Stimulated activated CD8-positive, alpha-beta memory T cell treated with anti-CD3 and anti-CD28 coated beads, Interleukin-15, amount 100 ng/mL, for 48 hours (primary cell): ENCODE measurements at places on chromosomes 3 and 15.

DNA sequence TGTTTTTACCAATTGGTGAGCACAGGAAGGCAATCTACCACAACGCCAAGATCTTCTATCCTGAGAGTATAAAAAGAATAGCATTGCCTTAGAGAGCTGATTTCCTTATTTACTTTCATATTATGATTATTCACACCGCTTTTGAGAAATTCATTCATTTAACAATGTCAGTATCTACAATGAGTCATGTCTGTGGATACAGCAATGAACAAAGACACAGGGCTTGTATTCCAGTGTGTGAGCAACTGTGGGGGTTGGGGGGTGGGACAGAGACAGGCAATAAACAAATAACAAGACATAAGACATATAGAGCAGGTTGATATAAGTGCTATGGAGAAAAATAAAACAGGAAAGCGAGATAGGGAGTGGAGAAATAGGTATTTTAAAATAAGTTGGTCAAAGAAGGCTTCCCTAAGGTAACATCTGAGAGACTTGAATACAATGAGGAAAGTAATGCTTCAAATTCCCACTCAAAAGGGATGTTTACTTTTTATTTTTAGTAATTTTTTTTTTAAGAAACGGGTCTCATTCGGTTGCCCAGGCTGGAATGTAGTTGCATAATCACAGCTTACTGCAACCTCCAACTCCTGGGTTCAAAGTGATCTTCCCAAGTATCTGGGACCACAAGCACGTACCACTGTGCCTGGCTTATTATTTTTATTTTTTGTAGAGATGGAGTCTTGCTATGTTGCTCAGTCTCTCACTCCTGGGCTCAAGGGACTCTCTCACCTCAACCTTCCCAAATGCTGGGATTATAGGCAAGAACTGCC lies 45.7 kb downstream of the PGBD4 start:
- no peak for DNase-seq

- DNase-seq: no peak
These were observed 545.0 kb downstream of the PYDC2 start for GRCh38 chr3:192005989-192006388.

DNA sequence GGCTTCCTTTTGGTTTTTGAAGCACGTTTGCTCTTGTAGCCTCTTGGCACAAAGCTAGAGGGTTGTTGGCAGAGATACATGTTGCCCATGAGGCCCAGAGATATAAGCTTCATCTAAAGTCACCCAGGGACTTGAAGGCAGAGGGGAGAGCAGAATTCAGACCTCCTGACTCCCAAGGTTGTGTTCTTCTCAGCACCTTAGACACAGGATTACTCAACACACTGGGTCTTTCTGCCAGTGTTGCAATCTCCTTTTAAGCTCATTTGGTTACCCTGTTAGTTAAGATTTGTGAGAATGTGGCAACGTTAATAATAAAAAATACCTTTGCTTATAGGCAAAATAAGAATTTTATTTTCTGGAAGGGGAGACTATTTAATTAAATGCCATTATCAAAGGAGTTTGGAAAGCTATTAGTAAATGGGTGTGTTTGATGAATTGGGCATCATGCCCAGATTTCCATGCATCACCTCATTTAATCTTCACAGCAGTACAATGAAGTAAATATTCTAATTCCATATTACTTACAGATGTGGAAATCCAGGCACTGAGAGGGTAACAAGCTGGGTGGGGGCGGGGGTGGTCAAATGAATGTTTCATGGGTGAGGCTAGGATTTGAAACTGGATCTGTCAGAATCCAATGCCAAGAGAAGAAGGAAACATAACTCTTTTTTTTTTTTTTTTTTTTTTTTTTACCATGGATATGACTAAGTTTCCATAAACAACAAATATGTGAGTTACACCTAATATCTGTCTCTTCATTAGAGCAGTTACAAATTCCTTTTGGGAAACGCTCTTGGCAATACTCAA lies 183.3 kb downstream of the NR1D2 start:
- no peak for DNase-seq

DNA sequence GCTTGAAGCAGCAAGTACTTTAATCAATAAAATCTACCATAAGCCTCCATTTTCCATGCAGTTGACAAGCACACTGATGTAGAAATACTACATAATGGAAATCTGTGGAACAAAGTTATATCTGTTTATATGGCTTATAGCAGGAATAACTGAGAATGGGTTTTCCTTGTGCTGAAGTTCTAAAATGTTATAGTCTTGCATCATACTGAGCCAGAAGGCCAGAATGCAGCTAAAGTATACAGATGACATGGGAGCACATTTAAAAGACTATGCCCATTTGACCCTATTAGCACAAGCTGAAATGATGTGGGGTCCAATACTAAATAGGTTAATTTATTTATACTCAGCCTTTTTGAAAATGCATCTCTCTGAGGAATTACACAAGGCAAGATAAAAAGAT lies 25.1 kb downstream of the SLC24A5 start:
- DNase-seq: no peak
